ENCODE measurements at places on chromosomes 3 and 15. TPM values are rescaled to one million over a fixed set of nuclear protein-coding genes. Genes with fewer than 3 reads are reported as not detected.

DNA sequence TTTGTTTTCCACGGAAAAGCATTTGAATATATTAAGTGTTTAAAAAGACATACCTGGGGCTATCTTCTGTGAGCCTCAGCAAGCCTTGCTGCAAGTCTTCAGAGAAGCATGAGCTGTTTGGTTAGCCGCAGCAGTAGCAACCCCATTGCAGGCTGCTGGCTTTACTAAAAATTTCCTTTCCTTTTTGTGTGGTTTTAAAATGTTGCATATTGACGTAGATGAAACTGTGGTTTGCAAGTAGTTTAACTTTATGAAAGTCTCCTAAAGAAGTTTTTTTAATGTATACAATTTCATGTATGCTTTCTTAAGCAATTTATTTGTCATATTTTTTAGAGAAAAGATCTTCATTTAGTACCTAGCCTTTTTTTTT, at the start of gene GPR171:
TSS of gene GPR171 (minus strand) at position 166 of the 370 bp plus-strand sequence. CDS start 3,830 bp downstream, outside the sequence.
- no peak for DNase-seq

DNA sequence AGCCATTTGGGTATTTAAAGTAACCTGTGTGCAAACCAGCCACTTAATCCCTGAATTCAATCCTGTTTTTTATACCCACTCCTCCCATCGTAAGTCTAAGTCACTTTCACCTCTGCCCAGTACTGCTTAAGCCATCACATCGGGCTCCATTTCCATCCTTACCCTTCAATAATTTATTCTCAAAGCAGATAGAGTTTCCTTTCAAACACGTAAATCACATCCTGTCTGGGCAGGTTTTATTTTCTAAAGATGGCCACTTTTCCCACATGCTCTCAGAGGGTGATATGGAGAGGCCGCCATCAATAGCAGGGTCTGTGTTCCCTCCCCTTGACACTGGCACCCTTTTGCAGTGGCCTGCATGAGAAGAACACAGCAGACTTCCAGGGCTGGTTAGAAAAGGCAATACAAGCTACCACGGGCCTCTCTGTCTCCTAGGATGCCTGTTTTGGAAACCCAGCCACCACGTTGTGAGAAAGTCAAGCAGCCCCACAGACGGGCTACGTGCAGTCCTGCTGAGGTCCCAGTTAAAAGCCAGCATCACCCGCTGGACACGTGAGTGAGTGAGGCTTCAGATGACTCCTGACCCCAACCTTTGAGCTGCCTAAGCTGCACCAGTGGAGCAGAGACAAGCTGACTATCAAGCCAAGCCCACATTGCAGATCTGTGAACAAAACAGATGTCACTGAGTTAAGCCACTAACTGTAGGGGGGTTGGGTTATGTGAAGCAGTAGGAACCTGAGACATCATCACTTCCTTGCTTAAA, 241.8 kb upstream of the SLCO3A1 start:
- no peak for DNase-seq

- DNase-seq, result no peak
Observed at GRCh38 chr3:5276934-5277333, 89.4 kb downstream of the EDEM1 start.

- no peak for DNase-seq
Observed at GRCh38 chr3:154148541-154148940, 27.4 kb downstream of the ARHGEF26 start.

GRCh38 chr15:62066663-62067447, at the start of gene C2CD4A:
TSS of gene C2CD4A (plus strand) at chr15:62066977. CDS start at chr15:62067614, 637 bp downstream.
- peak; percentile 85 for DNase-seq

- no peak for DNase-seq
Observed at GRCh38 chr3:139307072-139307491, 36.7 kb upstream of the MRPS22 start.

DNA sequence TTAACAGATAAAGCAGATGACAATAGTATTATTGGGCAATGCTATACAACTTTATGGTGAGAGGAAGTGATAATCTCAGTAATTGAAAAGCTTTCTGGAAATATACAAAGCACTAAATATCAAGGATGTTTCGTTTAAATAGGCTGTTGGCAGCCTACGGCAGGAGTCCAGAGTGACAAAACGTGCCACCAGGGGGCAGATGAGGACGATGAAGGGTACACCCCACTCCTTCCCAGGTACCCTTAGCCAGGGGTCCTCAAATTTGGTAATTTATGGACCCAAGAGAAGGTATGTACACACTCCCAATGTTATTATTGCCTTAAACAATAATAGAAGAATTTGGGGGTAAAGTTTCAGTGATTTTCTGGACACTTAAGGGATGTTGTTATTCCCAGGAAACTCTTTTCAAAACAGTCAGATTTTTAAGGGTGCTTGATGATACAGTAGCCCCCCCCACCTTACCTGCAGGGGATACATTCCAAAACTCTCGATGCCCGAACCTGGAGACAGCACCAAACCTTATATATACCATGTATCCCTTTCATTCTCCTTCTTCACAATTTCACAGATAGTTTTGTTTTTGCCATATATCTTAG, 1.4 kb upstream of the MAGEL2 start:
- DNase-seq, result no peak

- no peak for DNase-seq
Observed at GRCh38 chr15:101723171-101723873, 951 bp downstream of the TARS3 start.

DNA sequence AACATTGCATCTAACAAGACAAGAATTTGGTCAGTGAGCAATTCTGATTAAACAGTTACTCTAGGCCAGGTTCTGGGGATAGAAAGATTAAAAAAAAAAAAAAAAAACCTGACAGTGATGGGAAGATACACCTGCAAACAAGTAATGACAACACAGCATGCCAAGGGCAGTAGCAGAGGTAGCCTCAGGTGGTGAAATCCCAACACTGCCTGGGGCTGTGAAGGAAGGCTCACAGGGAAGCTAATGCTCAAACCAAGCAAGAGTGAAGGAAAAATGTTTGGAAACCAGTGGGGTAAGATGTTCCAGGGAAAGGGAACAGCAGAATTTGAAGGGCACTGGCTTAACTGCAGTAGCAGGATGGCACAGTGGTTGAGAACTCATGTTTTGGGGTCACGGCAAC, 8.9 kb downstream of the RTP2 start:
- no peak for DNase-seq

DNA sequence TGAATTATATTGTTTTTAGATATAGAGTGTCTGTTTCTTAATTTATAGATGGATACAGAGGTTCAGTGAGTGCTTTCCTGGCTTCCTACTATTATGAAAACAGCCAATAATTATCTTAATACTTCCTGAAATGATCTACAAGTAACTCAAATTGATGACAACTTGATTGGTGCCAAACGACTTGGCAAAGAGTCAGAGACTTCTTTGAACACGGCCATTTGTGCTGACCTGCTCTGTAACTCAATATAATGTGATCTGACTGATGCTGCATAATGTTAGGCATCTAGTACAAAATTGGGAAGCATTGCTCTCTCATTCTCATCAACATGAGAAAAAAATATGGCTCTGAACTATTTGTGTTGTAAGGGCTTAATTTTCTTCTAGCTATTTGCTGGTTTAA, 193.9 kb downstream of the DIPK2A start:
- no peak for DNase-seq

- no peak for DNase-seq
Observed at GRCh38 chr3:72960812-72961518, 35.6 kb upstream of the PPP4R2 start.

GRCh38 chr15:47429376-47429775, 287.9 kb upstream of the SEMA6D start:
- DNase-seq, result no peak

DNA sequence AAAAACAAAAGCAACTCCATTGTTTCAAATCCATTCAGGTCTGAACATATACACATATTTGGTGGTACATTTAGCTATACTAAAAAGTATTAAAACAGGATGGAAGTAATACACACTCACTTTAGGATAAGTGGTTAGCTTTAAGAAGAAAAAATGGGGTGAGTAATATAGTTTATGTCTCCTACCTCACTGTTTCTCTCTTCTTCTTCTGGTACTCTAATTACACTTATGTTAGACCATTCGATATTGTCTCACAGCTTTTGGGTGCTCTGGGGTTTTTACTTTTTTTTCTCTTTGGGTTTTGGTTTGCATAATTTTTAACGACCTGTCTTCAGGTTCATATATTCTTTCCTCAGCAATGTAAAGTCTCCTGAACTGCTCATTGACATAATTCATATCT, 75.4 kb upstream of the AKAP13 start:
- no peak for DNase-seq

APBA2 gene
- 2.7 TPM for total RNA-seq

TMEM207 gene
- total RNA-seq, result not detected

DNA sequence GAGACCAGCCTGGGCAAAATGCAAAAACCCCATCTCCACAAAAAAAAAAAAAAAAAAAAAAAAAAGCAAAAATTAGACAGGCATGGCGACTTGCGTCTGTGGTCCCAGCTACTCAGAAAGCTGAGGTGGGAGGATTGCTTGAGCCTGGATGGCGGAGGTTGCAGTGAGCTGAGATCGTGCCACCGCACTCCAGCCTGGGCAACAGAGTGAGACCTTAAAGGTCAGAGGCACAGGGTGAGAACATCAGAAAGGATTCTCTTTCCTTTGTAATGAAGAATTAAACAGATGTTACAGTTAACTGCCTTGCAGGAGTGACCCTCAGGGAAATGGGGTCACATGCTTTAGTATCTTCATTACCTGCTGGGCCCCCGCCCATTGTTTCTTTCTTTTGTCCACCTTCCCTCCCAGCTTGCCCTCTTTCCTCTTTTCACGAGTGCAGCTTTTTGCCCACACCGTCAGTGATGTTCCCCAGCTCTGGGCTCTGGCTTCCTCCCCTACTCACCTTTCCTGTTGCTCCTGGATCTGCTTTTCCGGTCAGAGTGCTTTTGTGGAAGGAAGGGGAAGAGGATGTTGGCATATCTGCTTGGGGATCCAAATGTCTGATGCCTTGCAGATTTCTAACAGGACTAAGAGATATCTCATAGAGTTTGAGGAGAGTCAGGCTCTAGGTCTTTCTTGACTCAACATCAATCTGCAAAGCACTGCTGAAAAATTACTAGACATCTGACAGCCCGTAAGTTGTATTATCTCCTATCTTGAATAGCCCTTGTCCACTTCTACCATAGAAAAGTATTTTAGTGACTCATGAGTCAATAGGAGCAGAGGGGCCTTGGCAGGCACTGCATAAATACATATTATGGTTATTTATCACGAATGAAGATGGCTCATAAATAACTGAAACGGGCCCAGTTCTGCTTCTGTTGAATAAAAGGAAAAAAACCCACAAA, 35.6 kb upstream of the NDUFB4 start:
- no peak for DNase-seq

DNA sequence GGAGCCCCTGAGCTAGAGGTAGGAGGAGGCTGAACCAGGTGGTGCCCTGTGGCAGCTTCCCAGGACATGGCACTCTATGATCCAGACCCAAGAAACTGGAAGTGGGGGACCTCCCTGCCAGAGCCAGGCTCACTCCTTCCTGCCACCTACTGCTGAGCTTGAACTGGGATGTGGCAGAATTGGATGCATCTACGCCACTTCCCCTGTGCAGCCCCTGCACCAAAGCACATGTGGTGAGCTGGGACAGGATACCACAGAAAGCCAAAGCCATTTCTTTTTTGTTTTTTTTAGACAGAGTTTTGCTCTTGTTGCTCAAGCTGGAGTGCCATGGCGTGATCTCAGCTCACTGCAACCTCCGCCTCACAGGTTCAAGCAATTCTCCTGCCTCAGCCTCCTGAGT, 518.0 kb upstream of the PPP2R3A start:
- no peak for DNase-seq

DNA sequence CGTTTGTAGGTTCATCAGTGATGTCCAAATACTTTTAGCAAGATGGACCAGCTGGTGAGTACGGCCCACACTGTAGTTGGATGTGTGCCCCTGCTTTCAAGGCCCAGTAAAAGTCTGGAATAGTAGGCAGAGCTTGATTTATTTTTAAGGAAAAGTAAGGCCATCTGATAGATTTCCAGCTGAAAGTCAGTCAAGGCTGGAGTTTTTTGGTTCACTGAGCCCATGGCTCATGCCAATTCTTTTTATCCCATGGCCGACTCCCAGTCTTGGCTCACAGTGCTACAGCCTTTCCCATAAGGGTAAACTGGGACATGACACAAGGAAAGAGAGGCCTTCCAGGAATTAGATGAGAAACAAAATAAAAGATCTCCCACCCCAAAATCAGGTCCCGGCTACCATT, 13.5 kb downstream of the CCDC80 start:
- no peak for DNase-seq

DNA sequence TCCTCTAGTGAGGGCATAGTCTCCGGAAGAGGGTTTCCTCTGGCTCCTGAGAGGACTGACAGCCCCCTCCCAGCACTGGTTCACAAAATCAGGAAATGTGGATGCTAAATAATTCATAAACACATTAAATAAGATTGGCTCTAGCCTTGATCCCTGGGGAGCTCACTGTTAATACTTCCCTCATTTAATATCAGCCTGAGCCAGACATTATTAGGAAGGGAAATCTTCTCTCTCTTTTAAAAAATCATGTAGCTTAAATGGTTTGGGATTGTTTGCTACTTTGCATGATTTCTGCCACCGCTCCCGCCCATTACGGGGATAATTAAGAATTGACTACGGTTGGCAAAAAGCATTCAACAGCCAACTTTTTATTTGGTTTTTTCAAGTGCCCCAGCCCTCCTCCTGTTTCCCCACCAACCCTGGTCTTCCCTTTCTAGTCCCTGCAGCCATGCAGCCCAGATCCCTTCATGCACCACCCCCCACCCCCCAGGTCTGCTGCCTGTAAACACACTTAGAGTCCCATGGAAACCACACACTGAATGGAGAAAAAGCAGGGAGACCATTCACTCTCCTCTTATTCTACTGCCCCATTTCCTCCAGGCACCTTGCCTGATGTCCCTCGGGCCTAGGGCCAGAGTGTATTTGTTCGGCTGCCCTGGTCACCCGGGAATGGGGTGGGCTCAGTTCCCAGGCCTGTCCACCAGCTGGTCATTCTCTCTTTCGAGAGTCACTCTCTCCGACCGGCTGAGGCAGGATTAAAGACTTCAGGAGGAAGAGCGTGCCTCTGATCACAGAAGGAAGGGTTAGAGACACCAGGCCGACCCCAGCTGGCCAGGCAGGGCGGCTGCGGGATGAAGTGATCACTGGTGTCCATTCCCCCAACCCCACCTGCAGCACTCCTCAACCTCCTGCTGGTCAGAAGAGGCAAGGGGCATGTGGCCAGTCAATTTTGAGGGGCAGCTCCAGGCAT, 45.1 kb downstream of the SEMA5B start:
- no peak for DNase-seq

DNA sequence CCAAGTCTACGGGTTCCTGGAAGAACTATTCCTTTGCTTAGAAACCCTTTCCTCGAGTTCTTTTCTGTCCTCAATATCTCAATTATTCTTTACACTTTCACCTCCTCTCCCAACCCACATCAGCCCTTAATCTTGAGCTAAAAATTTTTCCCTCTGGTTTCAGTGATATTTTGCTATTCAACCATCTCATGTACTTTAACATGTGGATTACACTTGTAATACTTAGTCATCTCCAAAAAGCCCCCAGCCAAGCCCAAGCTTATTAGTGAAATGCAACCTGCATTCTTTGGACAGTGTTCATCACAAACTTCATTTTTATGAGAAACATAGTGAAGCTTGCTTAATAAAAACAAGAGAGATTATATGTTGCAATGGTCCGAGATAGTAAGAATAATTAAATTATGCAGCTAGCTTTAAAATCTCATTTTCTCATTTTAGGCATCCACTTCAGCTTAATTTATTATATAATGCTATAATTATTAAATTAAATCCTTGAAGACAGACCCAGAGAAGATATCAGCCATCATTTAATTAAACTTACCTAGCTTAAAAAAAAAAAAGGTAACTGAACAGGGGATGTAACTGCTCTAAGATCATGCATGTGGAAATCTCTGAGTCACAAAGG, 534.5 kb upstream of the TBL1XR1 start:
- no peak for DNase-seq

All from posterior vena cava (tissue), 2 donors.